ENCODE measurements at places on chromosomes 16 and 17. TPM values are rescaled to one million over a fixed set of nuclear protein-coding genes. Genes with fewer than 3 reads are reported as not detected.

Gene SP2
- total RNA-seq: 16.3 TPM

Gene SCGB1C2
- not detected for total RNA-seq

Gene SLC25A10
- total RNA-seq: 6.3 TPM

Gene TEKT1
- total RNA-seq: not detected

Gene ATP2A1
- 0.54 TPM for total RNA-seq

Gene ASGR2
- 0.24 TPM for total RNA-seq

Gene SLC13A5
- total RNA-seq: 0.11 TPM

GRCh38 chr17:80890921-80891396 is 100.7 kb upstream of the CHMP6 start:
- no peak for DNase-seq

DNA sequence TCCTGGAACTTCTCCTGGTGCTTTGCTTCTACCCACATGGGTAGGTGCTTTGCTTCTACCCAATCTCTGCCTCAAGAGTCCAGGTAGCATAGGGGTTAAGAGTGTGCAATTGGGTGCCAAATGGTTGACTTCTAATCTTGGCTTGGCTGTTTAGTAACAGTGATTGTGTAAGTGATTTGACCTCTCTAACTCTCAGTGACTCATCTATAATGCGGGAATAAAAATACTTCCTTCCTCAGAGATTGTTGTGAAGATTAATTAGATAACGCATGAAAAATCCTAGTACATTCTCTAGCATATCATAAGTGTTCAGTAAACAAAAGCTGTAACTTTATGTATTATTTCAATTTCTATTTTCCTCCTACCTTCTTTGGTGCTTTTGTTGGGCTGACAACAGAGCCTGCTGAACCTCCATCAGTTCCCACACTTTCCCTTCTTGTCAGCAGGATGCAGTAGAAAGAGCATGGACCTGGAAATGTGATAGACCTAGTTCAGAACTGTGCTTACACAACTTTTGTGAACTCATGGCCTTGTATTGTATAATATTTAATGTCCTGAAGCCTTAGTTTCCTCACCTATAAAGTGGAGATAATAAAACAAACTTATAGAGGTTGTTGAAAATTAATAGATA is 72.9 kb upstream of the SMIM36 start:
- DNase-seq: no peak

GRCh38 chr16:9840761-9841665 is 341.2 kb downstream of the GRIN2A start:
- DNase-seq: no peak

DNA sequence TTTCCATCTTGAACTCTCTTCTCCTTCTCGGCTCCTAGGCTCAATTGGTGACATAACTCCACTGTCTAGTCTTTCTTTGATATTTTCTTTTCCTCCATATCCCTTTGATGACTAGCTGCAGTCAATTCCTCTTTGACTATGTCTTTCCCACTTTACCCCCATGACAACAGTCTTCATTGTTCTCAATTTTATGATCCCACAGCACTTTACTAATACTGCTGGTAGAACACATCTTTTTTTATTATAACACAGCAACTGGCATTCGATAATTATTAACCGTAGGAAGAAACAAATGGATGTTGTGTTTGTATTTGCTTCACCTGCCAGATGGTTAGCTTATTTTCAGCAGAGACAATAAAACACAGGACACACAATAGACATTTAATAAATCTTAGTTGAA is 1.3 kb downstream of the KRTAP3-3 start:
- no peak for DNase-seq

Measured in cardiac septum (tissue), 1 donor.